Colonic mucosa (tissue), 4 donors: ENCODE measurements at places on chromosomes 13 and 19. TPM values are rescaled to one million over a fixed set of nuclear protein-coding genes. Genes with fewer than 3 reads are reported as not detected.

ZNF285 gene
- 1.4 TPM for total RNA-seq

LRP3 gene
- 16.5 TPM for total RNA-seq

- DNase-seq: no peak
Measured at GRCh38 chr19:49335784-49336481, 727 bp downstream of the CD37 start.

GRCh38 chr13:46624353-46624752, 71.4 kb downstream of the LRCH1 start:
- DNase-seq: no peak
